ENCODE measurements at places on chromosomes 3 and 15.

DNA sequence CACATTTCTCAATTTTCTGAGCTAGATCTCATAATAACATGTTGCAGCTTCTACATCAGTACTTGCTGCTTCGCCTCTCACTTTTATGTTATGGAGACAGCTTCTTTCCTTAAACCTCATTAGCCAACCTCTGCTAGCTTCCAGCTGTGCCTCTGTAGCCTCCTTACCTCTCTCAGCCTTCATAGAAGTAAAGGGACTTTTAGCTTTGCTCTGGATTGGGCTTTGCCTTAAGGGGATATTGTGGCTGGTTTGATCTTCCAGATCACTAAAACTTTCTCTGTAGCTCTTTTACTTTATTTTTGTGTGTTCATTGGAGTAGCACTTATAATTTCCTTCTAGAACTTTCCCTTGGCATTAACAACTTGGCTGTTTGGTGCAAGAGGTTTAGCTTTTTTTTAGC is 150.1 kb downstream of the ATG7 start:
- DNase-seq = no peak

DNA sequence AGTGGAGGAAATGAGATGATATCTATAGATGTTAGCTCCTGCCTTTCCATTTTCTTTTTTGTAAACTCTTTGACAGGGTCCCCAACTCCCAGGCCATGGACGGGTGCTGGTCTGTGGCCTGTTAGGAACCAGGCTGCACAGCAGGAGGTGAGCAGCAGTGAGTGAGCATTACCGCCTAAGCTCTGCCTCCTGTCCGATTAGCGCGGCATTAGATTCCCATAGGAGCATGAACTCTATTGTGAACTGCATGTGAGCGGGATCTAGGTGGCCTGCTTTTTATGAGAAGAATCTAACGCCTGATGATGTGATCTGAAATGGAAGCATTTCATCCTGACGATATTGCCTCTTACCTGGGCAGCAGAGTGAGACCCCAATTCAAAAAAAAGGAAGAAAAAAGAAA is 56.8 kb upstream of the CHD2 start:
- no peak for DNase-seq

- DNase-seq = no peak
Measured at GRCh38 chr3:31462050-31462569, 70.6 kb upstream of the STT3B start.

DNA sequence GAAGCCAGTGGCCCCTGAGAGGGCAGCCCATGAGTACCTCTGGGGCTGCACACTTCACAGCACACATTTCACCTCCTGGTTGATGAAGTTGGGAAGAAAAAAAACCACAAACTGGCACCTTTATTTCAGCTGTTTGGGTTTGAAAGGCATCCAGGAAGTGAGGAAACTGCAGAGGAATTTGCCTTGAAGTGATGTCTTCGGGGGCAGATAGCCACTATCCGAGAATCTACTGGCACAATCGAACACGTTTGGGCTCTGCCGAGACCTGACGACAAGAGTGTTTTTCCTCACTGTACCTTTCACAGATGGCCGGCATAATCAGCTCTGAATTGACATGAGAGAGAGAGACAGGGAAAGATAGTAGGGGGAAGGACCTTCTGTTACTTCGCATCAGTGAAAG is 59.7 kb downstream of the LRIG1 start:
- DNase-seq = no peak

- no peak for DNase-seq
Measured at GRCh38 chr3:138289701-138290100, 40.0 kb downstream of the NME9 start.

DNA sequence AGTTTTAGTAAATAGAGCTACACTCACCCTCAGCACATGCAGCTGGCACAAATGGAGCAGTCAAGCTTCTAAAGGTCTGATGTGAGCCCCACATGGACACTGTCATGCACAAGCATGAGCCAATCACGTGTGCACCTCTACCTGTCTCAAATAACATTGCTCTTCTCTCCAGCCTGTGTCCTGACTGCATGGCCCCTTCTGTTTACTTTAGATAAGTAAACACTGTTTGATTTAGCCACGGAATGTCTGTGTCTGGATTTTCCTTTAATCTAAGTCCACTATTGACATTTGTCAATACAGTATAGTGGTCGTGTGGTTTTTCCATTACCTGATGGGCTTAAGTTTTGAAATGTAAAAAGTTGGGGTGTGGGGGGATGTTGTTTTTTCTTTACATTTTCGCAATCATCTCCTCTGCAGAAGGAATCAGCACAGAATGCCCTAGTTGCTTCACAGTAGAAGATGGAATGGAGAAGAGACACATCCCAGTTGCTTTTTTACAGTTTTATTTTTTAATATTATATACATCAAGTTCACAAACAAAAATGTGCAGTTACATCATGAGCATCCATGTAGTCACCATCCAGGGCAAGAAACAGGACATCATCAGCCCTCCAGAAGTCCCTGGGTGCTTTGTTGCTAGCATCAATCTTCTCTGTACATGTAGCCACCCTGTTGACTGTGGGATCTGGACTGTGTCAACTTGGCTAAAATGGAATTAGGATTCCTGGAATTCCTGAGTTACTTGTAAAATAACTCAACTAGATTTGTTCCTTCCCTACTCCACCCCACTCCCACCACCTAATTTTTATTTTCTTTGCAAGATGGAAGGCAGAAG is 146.1 kb downstream of the UACA start:
- no peak for DNase-seq

DNA sequence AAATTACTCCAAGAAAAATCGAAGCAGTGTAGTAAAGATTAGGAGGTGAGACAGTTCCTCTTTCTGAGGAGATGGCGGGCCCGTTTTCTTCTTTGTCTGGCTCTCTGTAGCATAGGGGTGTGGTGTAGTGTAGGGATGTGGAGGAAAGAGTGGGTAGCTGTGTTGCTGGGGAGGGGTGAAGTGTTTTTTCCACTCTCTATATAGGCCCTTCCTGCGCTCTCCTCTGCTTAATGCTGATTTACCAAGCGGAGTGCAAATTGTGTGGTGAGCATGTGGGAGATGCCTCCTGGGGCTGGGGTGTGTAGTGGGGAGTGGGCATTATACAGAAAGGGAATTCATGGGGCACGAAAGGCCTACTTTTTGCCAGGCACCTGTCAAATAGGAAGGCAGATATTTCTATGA is 94.9 kb downstream of the ST6GAL1 start:
- no peak for DNase-seq

- no peak for DNase-seq
Measured at GRCh38 chr3:8095724-8096123, 405.9 kb upstream of the LMCD1 start.

DNA sequence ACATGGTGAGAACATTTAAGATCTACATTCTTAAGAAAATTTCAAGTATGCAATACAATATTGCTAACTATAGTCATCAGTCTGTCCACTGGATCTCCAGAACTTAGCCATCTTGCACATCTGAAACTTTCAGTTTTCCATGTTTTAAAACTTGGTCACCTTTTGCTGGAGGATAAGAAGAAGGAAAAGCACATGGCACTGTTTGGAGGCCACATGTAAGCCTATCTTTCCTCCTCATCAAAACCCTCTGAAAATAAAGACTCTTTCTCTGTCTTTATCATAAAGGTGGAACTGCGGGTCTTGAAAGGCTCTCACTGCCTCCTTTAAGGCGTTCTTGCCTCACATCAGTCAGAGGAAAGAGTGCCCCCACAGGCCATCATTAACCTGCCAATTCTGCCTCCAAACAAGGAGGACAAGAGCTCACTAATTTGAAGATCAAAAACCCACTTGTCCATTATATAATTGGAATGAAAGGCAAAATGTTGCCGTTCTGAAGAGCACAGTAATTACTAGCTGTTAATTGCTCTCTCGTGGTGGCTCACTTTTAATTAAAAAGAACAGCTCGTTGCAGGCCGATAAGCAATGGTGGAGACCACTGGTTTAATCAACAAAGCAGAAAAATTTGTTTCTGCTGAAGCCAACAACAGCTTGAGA is 157.8 kb downstream of the MECOM start:
- no peak for DNase-seq

- no peak for DNase-seq
Measured at GRCh38 chr3:172782235-172782634, 31.7 kb downstream of the ECT2 start.

DNA sequence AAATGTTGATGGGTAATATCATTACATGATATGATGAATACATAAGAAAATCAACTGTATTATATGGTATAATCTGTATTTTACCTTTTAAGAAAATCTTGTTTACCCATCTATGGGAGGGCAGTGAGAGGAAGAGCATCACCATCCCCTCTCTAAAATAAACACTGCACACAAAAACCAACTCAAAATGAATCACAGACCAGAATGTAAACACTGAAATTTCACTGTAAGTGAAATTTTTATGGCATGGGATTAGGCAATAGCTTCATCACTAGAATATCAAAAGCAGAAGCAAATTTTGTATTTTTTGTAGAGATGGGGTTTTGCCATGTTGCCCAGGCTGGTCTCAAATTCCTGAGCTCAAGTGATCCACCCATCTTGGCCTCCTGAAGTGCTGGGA is 26.2 kb downstream of the IFT80 start:
- DNase-seq = no peak

DNA sequence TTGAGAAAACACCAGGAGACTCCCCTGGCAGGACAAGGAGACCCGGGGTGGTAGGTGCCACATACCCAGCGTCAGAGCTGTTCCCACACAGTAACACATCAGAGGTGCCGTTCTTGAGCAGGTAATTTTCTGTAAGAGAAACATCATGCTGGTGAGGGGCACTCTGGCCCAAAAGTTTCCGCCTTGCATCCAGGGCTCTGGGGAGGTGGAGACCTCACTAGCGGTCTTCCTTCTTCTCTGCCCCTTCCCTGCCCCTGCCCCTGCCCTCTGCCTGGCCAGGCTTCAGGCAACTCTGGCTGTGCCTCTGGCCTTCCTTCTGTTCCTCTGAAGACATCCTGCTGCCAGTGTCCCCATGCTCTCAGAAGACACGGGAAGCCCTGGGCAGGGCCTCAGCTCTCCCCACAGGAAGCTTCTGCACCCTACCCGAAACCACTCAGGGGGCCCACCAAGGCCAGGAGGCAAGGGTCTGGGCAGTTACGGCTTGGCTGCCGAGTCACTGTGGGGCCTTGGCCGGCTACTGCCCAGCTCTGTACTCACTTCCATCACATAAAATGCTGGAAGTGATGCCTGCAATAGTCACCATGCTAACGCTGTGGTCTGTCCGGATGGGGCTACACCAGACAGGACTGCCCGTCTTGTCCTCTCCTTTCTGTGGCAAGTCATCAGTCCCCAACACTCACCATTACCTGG is 41.3 kb downstream of the SCN5A start:
- no peak for DNase-seq

DNA sequence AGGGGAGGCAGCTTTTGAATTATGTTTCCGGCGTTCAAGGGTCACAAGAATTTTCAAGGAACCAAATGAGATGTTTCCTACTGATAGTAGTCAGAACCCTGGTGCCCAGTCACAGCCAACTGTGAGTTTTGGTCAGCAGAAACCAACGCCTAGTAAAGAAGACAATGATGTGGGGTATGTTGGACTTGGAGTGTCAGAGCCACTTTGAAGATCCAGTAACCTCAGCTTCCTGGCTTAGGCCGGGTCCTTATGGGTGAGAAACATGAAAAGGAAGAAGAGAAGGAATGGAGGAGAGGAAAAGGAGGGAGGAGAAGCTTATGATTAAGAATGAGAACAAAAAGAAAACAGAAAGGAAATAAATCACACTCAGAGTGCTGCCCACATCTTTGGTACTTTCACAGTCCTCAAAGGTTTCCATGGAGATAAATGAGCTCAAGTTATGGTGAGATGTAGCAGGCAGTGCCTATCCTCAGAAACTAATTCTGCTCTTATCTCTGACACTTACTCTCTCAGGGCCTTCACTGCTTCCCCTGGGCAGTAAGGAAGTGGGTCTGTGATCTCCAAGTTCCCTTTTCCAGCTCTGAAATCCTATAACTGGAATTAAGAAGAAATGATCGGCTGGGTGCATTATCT is 2.0 kb upstream of the MCF2L2 start:
- no peak for DNase-seq

GRCh38 chr15:67506775-67507747 is 13.9 kb upstream of the C15orf61 start:
- DNase-seq = no peak

DNA sequence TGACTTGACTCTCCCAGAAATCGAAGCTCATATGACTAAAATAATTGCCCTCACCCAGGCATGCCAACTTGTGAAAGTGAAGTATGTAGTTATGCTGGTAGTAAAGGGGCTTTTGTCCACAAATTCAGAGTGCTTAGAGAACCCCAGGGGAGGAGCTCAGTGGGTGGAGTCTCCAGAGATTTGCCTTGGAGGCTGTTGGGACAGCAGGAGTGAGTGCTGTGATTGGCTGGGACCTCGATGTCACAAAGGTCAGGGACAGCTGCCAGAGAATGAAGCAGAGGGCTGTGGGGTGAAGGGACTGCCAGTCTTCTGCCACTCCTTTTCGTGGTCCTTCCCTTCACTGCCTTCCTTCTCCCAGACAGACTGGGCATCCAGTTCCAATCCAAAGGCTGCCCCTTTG is 49.8 kb downstream of the ZNF445 start:
- DNase-seq = no peak

DNA sequence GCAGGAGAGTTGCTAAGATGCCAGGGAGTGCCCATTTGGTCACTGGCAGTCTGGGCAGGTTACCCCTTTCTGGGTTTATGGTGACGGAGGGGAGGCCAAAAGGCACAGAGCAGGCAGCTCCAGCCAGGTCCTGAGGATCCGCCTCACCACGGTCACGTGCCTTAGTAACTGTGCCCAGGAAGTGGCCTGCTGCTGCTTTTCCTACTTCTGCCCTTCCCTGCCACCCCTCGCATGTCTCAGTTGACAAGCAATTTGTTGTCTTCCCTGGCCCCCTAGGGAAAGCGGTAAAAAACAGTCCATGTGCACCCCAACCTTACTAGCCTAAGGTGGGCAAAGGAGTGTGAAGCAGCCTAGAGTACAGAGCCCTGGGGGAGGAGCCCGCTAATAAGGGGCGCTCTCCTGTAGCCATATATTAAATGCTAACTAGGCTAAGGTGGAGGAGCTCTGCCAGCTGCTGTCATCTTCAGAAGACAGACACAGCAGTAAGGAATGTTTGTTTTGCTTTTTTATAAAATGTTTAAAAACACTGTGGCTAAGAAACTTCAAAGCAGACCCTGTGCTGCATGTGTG is 9.1 kb upstream of the LIPH start:
- DNase-seq = no peak

DNA sequence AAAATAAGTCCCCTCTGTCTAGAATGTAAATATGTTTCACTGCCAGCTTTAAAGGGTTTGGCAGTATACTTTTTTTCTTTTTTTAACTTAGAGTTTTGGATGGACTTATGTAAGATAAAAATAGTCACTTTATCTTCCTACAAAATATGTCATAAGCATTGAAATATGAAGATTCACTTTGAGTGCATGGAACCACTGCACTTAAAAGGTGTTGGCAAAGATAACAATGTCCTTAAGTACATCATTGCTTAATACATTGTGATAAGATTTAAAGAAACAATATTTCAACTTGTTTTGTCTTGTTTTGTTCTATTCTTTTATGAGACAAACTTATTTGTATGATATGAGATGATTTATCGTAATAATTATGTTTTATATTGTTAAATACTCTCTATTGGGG is 66.3 kb upstream of the NAALADL2 start:
- DNase-seq = no peak

DNA sequence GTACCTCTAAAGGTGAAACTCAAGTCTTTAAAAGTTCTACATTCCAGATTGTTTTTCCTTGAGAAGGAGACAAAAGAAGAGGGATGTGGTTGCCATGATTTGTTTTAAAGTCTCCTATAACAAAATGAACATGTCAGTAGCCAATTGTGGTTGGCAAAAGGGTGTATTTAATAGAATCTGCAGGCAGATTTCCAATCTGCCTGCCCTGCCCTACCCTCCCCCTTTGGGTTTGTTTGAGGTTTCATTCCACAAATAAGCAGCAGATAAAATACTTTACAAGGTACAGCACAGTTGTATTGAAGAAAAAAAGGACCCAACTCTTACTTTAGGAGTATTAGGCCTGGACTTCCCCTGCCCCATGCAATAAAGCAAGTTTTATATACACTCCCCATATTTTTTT is 59.5 kb downstream of the MLH1 start:
- DNase-seq = no peak
